ENCODE measurements at places on chromosomes 11 and 22.

- no peak for DNase-seq
Observed at GRCh38 chr11:65060913-65061408, 2.6 kb upstream of the NAALADL1 start.

DNA sequence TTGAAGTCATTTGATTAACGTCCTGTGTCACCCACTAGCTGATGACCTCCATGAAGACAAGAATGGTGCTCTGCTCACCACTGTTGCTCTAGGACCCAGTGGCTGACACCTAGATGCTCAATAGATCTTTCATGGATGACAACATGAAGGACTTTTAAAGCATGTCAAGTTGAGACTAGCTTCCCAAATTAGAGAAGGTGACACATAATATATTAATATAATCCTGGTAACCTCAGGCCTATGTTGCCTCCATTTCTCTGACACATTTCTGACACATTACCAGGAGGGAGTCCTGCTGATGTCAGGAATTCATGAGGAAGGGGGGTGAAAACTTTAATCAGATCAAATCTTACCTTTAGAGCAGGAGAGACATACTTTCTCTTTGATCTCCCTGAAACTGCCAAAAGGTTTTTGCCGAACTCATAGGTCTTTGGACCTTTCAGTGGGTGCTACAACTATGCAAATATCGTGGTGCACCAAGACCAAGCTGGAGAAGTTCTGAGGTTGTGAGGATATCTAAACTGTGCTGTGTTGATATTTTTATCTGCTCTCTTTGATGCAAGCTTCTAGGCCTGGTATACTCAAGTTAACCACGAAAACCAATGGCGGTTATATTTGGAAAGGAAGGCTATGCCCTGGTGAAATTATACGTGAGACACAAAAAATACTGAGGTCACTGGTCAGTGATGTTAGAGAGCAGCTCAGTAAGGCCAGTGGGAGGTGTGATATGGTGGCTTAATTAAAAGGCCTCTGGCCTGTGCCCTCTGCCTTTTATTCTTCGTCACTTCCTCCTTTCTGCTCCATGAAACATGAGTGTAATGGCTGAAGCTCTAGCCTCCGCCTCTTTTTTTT lies 13.2 kb upstream of the AMPD3 start:
- DNase-seq = peak; percentile 60

GRCh38 chr11:43943372-43943930 lies 1.0 kb downstream of the C11orf96 start:
- no peak for DNase-seq

GRCh38 chr11:34356130-34356529 lies 1.7 kb downstream of the ABTB2 start:
- DNase-seq = no peak

DNA sequence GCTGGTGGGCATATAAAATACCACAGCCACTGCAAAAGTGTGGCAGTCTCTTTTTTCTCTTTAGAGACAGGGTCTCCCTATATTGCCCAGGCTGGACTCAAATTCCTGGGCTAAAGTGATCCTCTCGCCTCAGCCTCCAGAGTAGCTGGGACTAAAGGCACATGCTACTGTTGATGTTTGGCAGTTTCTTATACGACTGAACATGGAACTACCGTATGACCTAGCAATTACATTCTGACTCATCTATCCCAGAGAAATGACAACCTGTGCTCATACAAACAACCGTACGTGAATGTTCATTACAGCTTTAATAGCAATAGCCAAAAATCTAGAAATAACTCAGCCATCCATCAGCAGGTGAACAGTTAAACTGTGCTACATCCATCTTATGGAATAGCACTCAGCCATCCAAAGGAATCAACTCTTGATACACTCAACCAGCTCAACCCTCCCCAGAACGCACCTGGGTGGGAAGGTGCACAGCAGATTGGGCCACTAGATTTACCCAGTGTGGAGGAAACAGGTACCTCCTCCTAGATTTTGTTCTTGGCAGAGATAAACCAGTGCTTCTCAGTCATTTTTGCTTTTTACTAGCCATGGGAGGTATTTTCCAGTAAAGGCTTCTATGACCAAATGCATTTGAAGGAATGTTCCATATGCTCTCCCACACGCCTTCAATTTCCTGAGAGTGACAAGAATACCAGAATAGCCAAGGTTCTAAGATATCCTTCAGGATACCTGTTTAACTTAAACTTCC lies 130.5 kb downstream of the MED15 start:
- no peak for DNase-seq

- DNase-seq = no peak
Observed at GRCh38 chr22:23511627-23512347, 68.3 kb downstream of the IGLL1 start.

- no peak for DNase-seq
Observed at GRCh38 chr22:17104336-17104935, 16.7 kb downstream of the TMEM121B start.

DNA sequence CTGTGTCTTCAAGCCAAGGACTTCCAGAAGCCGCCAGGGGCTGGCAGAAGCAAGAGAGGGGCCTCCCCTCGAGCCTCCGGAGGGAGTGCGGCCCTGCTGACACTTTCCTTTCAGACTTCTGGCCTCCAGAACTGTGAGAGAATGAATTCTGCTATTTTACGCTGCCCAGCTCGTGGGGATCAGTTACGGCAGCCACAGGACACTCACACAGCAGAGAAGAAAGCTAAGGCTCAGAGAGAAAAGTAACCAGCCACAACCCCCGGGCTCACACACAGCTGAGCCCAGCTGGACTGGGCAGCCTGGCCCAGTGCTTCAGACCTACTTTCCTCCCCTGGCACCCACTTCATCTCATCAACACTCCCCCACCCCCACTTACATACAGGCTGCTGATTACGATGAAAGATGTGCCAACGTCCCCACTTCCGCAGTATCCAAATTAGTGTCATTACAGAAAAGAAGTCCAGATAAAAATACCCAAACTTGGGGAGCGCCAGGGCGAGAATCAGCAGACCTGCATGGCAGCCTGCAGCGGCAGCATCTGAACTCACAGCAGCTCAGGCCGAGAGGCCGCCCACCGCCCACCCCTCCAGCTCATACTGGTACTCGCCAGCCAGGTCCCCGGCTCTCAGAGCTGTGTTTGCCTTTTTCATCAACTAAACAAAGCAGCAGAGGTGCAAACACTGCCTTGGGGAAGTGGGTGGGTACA lies 15.3 kb downstream of the PHF21B start:
- DNase-seq = no peak

GRCh38 chr11:117117681-117118080 lies 19.5 kb upstream of the SIK3 start:
- DNase-seq = no peak

GRCh38 chr11:112780351-112781087 lies 180.7 kb upstream of the NCAM1 start:
- DNase-seq = no peak

- no peak for DNase-seq
Observed at GRCh38 chr11:20020198-20020597, 140.1 kb downstream of the DBX1 start.

GRCh38 chr22:35564975-35565867 lies 24.6 kb downstream of the RASD2 start:
- DNase-seq = no peak

DNA sequence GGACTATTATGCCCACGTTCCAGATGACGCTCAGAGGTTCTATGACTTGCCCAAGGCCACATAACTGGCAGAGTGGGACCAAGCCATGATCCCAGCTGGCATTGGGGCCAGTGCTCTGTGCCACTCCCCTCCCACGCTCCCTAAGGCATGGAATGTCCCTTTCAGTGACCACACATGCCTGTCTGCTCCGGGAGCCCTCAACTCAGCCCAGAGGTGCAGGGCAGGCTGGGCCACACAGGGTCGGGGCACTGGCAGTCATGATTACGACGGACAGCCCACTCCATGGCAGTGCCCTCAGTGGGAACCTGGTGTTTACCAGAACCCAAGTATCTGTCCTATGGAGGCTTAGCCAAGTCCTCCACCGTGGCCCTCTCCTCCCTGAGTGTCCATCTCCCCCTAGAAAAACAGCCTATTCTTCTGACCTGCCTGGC lies 10.0 kb downstream of the RHBDD3 start:
- DNase-seq = no peak

- DNase-seq = no peak
Observed at GRCh38 chr22:19694696-19695095, 19.6 kb upstream of the SEPTIN5 start.

DNA sequence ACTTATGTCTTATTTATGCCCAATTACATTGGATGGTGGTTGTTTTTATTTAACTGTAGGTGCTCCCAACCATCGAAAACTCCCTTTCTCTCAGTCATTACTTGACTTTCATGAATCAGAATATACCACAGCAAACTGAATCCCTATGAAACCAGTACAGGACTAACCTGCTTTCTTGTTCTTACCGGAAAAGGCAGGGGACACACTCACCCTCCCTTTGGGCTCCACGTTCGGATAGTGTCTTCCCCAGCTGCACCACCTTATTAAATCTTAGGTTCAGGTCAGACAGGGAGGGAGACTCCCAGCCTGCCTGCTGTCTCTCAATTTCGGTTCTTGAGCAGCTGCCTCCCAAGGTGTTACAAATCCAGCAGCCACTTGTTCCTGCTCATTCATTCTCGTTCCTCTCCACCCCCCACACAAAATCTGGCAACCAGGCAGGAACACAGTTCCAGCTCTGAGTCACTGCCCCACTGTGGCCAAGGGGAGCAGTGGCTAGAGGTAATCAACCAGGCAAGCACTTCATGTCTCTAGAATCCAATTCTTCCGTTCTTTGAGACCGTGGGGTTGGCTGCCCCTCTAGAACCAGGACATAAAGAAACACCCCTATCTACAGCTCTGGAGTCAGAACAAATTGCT lies 133.0 kb downstream of the PLEKHA7 start:
- no peak for DNase-seq

DNA sequence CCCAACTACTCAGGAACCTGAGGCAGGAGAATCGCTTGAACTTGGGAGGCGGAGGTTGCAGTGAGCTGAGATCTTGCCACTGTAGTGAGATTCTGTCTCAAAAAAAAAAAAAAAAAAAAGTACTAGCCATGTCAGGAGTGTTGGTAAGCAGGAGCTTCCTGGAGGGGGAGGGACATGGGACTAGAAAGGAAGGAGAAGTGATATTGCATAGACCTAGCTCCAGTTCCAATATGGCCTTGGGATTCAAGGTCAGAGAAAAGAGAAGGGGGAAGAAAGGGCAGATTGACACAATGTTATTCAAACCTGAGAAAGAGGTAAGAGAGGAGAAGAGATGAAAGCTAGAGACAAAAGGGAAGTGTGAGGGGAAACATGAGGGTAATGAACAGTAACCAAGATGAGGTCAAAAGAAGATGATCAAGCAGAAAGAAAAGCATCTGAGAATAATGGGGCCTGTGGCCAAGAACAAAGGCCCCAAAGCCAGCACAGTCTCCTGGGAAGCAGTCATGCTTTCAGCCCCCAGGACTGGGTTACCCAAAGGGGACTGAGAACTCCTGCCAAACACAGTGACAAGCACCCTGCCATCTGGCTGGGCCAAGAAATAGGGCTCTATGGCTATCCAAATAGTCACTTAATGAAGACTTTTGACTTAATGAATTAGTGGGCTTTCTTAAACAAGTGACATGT lies 51.7 kb upstream of the FTH1 start:
- DNase-seq = no peak

GRCh38 chr11:46374815-46375214 lies 6.7 kb upstream of the MDK start:
- no peak for DNase-seq

DNA sequence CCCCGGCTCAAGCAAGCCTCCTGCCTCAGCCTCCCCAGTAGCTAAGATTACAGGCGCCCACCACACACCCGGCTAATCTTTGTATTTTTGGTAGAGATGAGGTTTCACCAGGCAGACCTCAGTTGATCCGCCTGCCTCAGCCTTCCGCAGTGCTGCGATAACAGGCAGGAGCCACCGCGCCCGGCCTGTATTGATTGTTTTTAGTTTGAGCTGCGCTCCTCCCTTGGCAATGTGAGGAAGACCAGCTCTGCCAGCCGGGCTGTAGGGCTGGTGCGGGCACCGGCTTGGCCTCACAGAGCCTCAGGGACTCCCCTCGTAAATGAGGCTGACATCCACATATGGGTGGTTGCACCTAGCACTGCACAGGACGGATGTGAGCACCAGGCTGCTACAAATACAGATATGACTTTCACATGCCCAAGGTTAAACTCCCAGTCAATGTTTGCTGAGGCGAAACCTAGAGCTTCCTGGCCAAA lies 7.5 kb upstream of the SLC2A11 start:
- DNase-seq = no peak

GRCh38 chr22:42996646-42997365 lies 18.1 kb downstream of the PACSIN2 start:
- no peak for DNase-seq

- no peak for DNase-seq
Observed at GRCh38 chr11:80241766-80242165, 800.9 kb upstream of the TENM4 start.

DNA sequence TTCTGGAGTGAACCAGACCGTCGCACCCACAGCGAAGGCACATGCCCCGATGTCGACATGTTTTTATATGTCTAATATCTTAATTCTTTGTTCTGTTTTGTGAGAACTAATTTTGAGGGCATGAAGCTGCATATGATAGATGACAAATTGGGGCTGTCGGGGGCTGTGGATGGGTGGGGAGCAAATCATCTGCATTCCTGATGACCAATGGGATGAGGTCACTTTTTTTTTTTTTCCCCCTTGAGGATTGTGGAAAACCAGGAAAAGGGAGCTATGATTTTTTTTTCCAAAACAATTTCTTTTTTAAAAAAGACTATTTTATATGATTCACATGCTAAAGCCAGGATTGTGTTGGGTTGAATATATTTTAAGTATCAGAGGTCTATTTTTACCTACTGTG lies 49.2 kb upstream of the OR4B1 start:
- DNase-seq = no peak

DNA sequence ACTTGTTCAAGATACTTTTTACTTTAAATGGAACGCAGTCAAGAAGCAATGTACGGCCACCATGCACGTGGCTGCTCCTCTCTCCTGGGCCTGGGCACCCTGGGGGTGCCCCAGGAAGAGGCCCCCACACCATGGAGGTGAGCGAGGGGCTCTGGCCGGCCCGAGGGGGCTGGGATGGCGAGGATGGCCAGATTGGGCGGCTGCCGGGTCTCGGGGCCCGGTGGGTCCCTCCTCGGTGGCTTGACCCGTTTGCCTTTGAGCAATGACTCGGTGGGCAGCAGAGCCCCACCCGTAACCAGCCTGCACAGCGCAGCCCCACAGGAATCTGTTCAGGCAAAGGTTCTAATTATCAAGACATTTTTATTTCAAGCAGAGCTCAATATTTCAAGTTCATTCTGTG lies 167.4 kb downstream of the BRD1 start:
- no peak for DNase-seq

DNA sequence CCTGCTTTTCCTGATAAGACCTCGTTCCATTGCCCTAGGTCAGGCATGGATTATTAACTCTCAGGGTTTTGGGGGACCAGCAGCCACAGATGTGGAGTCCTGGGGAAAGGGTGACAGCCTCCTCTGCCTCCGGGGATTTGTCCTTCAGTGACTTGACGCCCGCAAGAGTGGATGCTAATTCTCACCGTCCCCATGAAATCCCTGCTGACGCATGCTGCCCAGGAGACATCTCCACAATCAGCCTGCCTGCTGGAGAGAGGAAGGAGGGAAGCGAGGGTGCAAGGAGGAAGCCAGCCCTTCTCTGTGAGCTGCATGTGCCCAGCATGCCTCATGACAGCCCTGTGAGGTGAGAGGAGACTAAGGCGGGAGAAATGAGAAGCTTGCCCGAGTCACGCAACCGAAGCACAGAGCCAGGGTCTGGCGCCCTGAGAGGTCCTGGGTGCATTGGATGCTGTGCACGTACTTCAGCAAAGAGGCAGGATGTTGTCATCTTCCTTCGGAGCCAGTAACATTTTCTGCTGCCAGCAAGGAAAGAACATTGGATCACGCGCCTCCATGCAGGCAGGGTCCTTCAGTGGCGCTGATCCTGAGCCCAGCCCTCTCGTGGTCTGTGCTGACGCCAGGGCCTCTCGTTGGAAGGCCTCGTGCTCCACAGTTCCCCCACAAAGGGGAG lies 27.3 kb upstream of the KRTAP5-6 start:
- no peak for DNase-seq
